ENCODE measurements at places on chromosomes 12 and 14.

GRCh38 chr12:26195641-26196420 is 458 bp downstream of the SSPN start:
- DNase-seq: no peak

- no peak for DNase-seq
Measured at GRCh38 chr12:9340422-9341259, 132.4 kb upstream of the PZP start.

GRCh38 chr12:28884904-28885679 is 264.0 kb upstream of the FAR2 start:
- no peak for DNase-seq

GRCh38 chr12:66119229-66119869 is 11.2 kb downstream of the LLPH start:
- DNase-seq: no peak

- no peak for DNase-seq
Measured at GRCh38 chr12:75656648-75657047, 145.2 kb upstream of the KRR1 start.

DNA sequence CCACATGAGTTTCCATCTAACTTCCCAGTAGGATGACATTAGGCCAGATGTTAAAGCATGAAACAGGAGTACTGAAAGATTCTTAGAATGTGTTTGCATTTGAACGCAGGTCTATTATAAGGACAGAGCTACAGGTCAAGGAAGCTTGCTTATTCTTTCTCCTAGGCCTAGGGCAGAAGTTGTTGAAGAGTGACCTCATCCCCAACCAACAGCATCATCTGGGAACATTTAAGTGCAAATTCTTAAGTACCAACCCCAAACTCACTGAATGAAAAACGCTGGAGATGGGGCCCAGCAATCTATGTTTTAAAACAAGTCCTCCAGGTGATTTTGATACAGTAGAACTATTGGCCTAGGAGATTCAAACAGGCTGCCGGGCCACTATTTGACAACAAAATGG is 52.4 kb downstream of the PAPLN start:
- no peak for DNase-seq
